Ovary (tissue), 10 donors: ENCODE measurements at places on chromosomes 3 and 15.

GRCh38 chr3:11604139-11604892 is 39.4 kb downstream of the VGLL4 start:
- DNase-seq = peak; percentile 51

DNA sequence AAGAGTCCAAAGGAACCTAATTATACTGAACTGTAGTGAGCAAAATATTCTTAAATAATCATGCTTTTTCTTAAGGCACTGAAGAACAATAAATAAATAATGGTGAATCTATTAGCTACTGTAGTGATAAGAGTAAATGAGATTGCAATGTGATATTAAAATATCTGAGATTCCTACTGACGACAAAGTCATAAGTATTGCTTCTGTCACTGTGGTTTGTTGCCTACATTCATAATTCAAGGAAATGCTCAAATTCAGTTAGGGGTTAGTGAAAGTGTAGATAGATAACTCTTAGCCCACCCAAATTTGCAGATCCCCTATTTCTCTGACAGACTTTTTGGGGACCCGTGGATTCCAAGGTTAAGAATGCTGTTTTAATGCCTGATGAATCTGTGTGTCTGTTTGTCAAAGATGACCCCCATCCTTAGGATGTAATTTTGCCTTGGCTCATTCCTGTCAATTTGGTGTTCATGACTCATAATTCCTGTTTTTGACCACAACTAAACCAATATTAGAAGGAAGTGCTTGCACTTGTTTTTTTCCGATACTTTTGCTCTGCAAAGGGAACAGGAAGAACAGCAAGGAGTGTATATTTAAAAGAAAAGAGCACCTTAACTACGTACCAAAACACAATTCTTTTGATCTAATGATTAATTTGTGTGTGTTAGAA is 86.7 kb downstream of the MAGI1 start:
- no peak for DNase-seq

GRCh38 chr15:94451466-94451865 is 220.1 kb downstream of the MCTP2 start:
- no peak for DNase-seq

GRCh38 chr15:74464216-74464615 is 3.3 kb upstream of the UBL7 start:
- no peak for DNase-seq

DNA sequence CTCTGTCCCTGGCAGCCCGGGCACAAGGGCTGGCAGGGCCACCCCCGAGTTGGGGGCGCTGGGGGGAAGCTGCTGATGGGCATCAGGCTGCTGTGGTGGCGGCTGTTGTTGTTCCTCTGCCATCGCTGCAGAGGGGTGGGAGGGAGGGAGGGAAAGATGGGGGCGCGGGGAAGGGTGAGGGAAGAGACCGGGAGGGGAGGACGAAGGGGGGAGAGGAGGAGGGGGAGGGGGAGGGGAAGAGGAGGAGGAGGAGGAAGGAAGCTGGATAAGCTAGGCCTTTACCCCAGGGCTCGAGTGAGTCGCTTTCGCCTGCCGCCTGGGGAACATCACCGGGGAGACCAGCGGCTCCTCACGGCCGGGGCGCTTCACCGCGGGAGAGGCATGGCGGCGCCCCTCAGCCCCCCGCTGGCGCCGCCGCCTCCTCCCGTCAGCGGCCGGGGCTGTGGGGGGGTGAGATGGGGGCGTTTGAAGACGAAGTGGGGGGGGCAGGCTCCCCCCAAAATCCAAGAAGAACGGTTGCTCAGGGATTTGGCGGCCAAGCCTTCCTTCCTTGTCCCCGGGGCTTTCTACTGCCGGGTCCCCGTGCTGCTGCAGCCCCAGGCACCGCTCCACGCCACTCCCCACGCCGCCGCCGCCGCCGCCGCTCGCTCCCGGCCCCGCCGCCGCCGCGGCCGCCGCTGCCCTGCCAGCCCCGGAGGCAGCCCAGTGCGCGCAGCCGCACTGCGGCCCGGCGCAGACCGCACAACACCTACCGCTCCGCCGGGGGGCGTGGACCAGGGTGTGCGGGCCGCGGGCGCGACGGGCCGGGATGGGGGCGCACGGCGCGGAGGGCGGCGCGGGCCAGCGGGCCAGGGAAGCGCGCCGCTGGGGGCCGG is at the start of gene RFX7:
RFX7 (minus strand) TSS at position 717 of the 875 bp plus-strand sequence; CDS start at position 123, 594 bp downstream.
- peak; percentile 82 for DNase-seq

GRCh38 chr15:50224606-50225005 is 40.9 kb downstream of the HDC start:
- no peak for DNase-seq

DNA sequence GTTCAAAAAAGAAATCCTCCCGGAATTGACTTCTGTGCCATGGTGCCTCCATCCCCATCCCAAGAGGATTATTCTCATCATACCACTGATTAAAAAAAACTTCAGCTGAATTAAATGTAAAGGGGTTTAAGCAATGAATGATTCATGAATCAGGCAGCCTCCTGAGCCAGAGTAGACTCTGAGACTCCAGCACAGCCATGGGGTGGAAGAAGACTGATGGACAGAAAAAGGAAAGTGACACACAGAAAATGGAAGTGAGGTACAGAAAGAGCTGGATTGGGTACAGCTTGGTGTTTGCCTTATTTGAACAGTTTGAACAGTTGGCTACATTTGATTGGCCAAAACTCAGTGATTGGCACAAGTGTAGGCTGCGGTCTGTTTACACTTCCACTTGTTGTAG is 224.8 kb upstream of the ATP10A start:
- no peak for DNase-seq

- DNase-seq = no peak
Measured at GRCh38 chr3:61685755-61686154, 124.4 kb downstream of the PTPRG start.

DNA sequence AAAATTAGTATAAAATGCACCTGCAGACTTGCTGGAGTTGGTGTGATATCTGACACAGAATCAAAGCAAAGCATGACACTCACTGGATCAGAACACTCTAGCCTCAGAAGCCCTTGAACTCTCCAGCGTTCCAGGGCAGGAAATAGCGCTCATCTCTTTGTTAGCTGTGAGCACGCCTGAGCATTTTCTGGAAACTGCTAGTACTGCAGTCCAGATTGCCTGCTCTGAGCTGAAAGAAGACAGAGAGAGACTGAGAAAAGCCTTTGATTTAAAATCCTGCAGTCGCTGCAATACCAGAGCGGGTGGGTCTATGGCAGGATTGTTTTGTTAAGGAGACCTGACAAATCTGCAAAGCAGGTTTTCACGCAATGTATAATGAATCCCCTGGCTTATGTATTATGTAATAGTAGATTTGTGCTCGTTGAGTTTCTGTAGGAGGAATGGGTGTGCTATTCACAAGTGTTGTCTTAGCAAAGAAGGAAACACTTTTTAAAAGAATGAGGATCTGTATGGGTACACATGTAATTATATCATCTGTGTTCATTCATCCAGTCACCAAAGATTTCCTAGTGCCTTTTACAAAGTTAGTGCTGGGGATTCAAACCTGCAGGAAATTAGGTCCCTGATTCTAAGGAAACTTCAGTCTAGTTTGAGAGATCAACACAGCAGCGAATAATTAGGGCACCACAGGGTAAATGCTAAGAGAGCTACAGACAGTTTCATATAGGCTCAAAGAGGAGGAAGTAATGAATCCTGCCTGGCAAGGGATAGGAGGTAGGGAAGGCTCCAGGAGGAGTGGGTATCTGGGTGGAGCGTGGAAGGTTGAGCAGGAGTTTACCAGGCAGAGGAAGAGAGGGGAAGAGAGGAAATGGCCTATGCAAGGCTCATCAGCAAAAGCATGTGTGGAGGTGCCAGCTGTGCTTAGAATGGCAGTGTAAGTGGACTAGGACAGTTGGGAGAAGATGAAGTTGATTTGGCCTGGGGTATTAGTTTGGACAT is 26.1 kb upstream of the MGLL start:
- no peak for DNase-seq

DNA sequence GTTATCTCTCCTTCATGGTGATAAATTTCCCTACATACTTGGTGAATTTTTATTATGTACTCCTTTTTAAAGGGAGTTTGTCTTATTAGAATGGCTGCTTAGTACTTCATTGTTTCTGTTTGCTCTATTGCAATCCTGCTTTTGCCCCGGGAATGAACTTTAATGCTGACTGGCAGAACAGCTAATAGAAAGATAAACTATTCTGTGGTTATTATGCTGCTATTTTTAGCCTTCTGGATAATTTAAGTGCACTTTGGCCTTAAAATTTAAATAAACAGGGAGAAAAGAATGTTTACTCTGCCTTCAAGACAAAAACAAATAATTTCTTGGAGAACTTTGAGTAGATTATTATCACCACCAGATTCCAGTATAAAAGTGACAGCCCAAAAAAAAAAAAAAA is 413.8 kb upstream of the CCDC54 start:
- no peak for DNase-seq

DNA sequence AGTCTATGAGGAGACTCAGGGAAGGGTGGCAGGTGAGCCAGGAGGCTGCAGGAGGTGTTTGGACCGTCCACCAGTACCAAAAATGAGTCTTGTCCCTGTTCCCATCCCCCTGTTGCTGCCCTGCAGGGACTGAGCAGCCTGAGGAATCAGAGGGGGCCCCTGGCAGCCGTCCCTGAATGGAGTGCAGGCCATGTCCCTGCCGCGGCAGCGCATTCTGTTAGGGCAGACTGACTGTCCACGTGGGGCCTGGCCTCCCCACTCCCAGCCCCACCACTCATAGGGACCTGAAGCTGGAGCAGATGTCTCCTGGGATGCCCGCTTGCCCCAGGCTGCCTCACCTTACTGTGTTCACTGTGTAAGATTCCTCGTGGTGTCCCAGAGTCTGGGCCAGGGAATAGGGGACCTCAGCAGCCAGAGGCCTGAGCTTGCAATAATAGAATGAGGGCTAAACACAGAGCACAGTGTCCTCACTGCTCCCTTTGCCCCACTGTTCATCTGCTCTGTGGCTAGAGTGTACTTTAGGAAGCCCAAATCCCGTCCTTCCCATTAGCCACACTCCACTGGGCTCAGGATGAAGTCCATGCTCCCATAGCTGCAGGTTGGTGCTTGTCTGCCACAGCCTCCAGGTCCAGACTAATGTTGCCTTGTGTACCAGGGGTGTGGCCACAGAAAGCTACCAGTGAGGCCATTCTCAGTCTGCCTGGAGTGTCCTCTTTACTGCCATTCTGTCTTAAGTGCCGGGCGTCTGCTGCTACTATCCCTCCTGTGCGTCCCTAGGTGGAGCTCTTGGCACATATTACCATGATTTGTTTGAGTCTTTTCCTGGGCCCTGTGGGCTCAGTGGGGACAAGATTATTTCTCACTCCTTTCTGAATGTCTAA is 63.2 kb downstream of the HCN4 start:
- no peak for DNase-seq

GRCh38 chr3:99248913-99249312 is 347.4 kb upstream of the DCBLD2 start:
- DNase-seq = no peak

DNA sequence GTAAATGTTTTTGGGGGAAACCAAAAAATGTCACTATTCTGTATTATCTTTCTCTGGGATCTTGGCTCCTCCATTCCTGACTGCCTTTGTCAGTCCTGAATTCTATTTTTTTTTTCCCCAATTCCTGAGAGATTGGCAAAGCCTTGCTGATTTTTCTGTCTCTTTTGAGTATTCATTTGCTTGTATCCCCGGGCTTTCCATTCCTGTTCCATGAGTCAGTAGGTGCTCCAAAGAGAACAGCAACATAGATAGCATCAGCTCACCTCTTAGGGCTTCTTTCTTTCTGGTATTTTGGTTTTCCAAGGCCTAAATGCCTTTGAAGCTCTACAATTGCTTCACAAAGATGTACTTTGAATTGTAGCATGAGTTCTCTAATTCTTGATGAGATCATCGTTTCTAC is 271.7 kb upstream of the LRRC3B start:
- DNase-seq = no peak

- DNase-seq = no peak
Measured at GRCh38 chr15:39144613-39145499, 436.0 kb upstream of the THBS1 start.

DNA sequence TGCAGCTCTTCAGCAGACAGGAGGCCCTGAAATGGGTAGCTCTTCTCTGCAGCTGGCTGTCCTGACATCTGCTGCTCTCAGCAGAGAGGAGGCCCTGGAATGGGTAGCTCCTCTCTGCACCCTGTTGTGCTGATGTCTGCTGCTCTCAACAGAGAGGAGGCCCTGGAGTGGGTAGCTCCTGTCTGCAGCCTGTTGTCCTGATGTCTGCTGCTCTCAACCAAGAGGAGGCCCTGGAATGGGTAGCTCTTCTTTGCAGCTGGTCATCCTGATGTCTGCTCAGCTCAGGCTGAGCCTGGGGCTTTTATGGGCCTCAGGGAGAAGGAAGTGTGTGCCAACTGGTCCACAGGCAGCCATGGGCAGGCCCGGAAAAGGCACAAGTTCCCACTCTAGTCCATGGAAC is 66.6 kb downstream of the PIK3CB start:
- no peak for DNase-seq

DNA sequence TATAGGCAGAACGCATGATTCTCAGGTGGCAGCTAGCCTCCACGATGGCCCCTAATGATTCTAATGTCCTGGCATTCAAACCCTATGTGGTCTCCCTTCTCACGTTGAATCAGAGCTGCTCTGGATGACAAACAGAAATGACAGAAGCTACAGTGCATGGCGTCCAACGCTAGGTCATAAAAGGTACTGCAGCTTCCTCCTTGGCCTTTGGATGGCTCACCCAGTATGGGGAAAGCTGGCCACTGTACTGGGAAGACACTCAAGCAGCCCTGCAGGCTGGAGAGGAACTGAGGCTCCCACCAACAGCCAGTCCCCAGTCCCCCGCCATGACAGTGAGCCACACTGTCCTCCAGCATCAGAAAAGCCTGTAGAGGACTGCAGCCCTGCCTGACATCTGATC is 286.3 kb downstream of the FAM43A start:
- no peak for DNase-seq

DNA sequence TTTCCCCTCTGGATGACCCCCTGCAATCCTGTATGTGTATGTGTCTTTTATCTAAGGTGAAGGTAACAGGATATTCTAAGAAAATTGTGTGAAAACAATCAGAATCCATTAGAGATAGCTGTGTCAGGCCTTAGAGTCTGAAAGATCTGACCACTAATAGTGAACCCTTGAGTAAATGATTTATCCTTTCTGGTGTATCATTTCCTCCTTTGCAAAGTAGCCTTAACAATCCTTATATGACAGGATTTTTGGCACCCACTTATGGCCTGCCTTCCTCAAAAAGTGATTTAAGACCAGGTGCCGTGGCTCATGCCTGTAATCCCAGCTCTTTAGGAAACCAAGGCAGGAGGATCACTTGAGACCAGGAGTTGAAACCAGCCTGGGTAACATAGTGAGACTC is 110.2 kb downstream of the RBPMS2 start:
- no peak for DNase-seq

- DNase-seq = no peak
Measured at GRCh38 chr15:51099185-51099584, 4.5 kb upstream of the TNFAIP8L3 start.
